LoVo (cell line): ENCODE measurements at places on chromosomes 12 and 14.

DNA sequence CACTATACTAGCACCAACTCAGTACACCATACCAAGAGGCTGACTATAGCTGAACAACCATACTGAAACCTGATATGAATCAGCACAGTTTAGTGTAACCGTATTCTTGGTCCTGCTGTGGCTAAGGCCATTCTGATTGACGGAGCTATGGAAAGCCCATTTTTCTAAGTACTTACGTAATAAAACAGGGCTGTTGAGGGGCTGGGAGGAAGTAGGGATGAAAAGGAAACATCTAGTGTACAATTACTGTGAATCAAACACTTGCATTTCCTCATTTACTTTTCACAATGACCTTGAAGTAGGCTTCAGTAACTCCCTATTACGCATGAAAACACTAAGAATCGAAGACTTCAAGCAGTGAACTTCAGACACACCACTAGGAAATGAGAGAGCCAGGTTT, 198.2 kb downstream of the BTG1 start:
- DNase-seq: no peak

DNA sequence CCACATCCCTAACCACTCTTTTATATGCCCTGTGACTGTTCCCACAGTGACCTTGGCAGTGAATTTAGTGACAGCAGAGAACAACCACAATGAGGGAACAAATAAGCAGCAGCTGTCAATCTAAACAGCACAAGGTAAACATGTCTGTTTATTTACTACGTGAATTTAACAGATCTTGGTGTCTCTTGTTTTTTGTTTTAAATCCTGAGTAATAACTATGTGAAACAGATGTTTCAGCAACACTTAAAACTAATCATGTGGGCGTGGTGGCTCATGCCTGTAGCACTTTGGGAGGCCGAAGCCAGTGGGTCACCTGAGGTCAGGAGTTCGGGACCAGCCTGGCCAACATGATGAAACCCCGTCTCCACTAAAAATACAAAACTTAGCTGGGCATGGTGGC, 17.0 kb upstream of the CFAP54 start:
- no peak for DNase-seq

DNA sequence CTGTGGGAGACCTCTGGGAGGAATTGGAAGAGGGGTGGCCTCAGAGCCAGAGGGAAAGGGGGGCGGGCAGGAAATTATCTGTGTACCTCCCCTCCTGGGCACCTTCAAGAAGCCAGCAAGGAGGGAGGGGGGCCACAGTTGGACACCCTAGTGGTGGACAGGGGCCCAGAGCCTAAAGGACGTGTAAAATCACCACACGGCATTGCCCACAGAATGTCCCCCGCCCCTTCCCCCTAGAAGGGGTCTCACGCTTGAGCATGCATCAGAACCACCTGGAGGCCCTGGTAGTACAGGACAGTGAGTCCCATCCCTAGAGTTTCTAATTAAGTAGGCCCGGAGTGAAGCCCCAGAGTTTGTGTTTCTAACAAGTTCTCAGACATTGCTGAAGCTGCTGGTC, 8.2 kb downstream of the ENDOU start:
- no peak for DNase-seq

- peak; percentile 38 for DNase-seq
These were observed 15.0 kb upstream of the MDM2 start for GRCh38 chr12:68792952-68793351.

GRCh38 chr12:88420457-88420856, 159.8 kb downstream of the KITLG start:
- DNase-seq: no peak

DNA sequence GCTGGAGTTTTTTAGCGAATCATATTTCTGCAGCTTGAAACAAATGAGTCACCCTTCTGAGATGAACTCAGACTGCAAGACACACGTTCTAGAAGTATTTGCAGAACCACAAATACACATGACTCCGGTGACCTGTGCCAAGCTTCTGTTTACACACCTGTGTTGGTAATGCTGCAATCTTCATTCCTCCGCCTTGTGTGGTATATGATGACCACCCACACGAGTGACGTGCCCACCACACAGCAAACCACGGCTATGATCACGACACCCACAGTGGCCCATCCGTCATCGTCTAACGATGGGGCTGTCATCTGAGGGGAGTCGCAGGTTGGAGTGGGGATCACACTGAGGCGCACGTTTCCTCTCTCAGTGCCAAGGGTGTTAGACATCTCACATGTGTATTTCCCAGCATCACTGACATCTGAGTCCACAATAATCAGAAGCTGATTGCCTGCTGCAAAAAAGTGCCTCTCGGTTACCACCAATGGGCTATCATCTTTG, 43.0 kb downstream of the LRIG3 start:
- DNase-seq: peak; percentile 55

- DNase-seq: no peak
These were observed 51.5 kb upstream of the GPATCH2L start for GRCh38 chr14:76100236-76100635.

- DNase-seq: peak; percentile 64
These were observed 1.0 kb downstream of the ELK3 start for GRCh38 chr12:96194971-96195844.

DNA sequence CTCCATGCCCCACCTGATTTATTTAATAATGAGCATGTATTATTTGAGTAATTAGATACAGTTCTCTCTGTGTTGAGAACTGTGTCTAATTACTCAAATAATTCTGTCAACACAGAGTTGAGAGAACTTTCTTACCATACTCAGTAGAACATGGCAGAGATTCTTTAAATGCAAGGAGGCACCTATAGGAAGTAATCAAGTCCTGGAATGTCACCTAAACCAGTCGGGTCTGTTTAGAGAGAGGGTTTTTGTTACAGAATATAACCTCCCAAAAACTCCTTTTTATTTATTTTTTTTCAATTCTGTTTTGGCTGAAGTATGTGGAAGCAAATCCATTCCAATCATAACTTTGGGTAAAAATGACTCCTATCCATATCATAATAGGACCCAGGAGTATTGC, 37.5 kb upstream of the CIT start:
- DNase-seq: no peak

GRCh38 chr14:100769035-100769939, 42.6 kb downstream of the DLK1 start:
- no peak for DNase-seq

GRCh38 chr14:33452995-33453394, 497.9 kb downstream of the EGLN3 start:
- DNase-seq: no peak

DNA sequence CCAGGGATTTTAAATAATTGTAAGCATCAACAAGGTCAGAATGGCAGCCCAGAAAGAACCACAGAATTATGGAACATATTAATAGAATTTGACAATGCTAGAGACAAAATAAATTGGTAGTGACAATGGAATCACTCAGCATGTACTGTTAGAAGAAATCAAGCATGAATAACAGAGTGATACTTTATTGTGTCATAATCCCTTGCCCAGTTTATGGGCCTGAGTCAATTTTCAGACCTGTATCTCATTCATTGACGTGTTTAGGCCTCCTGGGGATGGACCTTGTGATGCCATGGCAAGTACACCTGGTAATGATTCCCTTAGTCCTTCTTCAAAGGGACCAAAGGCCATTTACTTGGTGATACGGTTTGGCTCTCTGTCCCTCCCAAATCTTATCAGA, 12.8 kb upstream of the CCDC91 start:
- DNase-seq: no peak

DNA sequence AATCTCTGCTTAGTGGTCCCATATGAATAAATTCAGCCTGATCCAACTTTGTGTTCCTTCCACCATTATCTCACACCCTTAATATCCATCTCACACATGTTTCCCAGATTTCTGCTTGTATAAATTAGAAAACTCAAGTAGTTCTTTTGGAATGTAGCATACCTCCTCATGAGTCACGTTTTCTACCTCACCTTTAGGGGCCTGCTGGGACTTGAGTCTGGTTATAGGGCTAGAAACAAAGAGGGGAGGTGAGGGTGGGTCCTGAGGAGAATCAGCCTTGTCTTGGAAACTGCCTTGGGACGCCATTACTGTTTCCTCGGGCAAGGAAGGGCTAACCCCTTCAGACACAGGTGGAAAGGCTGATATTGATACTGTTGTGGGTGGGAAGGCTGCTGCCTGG, 51.1 kb downstream of the EMP1 start:
- no peak for DNase-seq

- peak; percentile 94 for DNase-seq
These were observed 1.5 kb upstream of the LGALS3 start for GRCh38 chr14:55127460-55127951.

GRCh38 chr14:23324993-23325392, 3.7 kb downstream of the PABPN1 start:
- no peak for DNase-seq

GRCh38 chr12:77893918-77894317, 63.2 kb downstream of the NAV3 start:
- peak; percentile 93 for DNase-seq

DNA sequence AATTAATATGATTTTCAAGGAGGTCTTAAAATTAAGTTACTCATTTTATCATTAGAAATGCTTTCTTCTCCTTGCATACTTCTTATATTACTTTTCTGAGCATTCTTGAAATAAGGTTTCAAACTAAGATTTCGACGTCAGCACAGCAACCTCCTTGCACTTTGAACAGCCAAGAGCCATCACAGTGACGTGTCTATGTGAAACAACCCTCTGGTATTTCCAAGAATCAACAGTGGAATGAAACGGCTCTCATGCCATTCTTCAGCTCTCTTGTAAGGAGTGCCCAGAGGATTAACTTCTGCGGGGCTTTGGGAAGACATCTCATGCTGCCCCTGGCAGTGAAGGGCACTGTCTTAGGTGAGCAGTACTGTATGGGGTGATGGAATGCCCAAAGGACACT, 109.2 kb downstream of the EFCAB11 start:
- no peak for DNase-seq

GRCh38 chr14:51527073-51527472, 124.6 kb upstream of the FRMD6 start:
- no peak for DNase-seq

DNA sequence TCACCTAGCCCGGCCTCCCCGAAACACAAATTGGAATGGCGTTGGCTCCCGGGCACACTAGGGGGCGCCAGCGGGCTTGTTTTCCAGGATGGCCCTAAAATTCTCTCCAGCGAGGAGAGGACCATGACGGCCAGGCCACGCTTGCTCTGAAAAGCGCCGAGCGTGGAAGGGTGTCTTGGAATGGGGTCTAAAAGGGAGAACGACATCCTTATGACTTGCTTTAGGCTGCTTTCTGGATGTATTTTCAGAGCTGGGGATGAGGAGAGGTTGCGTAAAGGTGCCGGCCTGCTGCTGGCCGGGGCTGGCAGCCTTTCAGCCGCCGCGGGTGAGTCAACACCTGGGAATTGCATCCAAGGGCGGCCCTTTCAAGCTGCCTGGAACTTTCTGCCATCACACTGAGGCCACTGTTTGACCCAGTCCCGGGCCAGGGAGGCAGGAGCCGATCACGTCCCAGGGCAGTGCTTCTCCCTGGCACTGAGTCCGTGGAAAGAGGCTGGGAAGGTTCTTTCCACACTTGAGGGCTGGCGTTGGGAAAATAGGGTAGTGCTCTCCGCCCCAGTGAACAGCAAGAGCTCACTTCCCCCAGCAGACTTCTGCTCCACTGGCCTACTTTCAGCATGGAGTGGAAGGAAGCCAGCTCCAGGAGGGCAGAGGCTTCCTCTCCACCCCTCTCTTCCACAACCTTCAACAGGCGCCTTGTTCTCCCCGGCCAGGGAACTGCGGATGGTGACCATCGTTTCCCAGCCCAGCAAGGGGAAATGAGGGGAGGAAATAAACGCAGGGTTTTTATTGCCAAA, 216.2 kb downstream of the TTC8 start:
- peak; percentile 89 for DNase-seq

DNA sequence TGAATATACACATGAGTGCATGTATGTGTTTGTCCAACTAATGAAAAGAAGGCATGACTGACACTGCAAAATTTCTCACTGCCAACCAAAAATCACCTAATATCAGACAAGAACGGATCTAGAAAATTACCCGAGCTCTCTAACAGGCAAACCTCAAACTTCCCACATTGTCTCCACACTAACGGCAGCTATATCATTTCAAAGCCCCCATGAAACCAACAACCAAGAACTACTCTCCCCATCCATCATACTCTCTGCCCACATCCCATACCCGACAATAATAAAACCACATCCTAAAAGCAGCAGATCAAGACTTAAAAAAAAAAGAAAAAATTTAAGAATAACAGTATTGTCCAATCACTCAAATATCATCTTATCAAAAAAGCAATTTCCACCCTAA, 227.1 kb downstream of the CEP128 start:
- DNase-seq: no peak

GRCh38 chr14:102907980-102908730, 14.3 kb upstream of the AMN start:
- no peak for DNase-seq

DNA sequence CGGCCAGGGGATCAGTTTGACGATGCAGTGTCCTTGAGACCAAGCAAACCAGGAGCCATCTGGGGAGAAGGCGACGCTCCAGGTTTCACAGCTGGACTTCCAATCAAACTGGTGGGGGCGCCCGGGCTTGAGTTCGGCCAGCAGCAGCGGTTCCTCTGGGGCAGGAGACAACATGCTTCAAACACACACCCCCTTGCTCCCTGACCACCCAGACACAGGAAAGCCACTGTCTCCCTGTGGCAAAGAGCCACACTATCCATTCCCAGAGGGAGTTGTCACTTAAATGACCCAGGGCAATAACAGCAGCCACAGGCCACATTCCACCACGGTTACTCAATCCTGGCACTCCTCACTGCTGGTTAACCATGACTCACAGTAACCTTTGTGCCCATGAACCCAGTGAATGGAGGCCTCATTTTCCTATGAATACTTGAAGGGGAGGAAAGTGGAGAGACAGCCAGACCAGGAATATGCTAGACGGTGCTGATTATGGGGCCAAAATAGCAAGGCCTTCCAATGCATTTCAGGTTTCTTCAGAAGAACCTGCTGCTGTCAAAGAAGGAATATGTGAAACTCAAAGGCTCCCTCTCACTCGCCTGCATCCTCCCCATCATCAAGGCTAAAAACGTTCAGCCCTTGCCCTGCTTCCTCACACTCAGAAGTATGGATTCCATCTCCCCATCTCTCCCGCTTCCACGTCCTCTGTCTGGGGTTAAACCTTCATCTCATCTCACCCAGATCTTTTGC, 8.5 kb downstream of the WSB2 start:
- peak; percentile 99 for DNase-seq

DNA sequence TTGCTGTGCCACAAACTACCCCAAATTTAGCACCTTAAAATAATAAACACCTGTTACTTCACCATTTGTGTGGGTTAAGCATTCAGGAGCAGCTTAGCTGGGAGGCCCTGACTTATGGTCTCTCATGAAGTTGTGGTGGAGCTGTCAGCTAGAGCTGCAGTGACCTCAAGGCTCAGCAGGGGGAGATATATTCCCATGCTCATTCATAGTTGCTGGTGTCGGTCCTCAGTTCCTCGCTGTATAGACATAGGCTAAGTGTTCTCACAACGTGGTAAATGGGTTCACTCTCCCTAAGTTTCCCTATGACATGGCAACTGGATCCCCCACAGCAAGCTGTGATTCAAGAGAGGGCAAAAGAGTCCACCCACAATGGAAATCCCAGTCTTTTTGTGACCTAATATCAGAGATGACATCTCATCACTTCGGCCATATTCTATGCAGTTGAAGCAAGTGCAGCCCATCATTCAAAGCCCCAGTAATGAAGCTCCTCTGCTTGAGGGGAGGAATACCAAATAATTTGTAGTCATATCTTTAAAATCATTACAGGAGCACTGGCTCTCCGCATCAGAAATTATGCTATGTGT, 41.1 kb downstream of the PRB3 start:
- DNase-seq: peak; percentile 47

- DNase-seq: no peak
These were observed 1.5 kb downstream of the PNMA1 start for GRCh38 chr14:73712540-73713180.
